ENCODE measurements at places on chromosomes 3 and 15. TPM values are rescaled to one million over a fixed set of nuclear protein-coding genes. Genes with fewer than 3 reads are reported as not detected.

Gene RTP3
- total RNA-seq = not detected

Gene CEP152
- total RNA-seq = 4.7 TPM

Gene ANKRD63
- not detected for total RNA-seq

Gene GJD2
- total RNA-seq = not detected

Gene TRAT1
- total RNA-seq = not detected

Gene PFKFB4
- 35.9 TPM for total RNA-seq

Gene KNG1
- not detected for total RNA-seq

Gene GUCA1C
- not detected for total RNA-seq

Gene SIN3A
- total RNA-seq = 19.8 TPM

Gene ADAMTSL3
- 1.9 TPM for total RNA-seq

Gene SNTN
- total RNA-seq = not detected

Gene CSPG4
- total RNA-seq = 22.7 TPM

Gene GRAMD1C
- total RNA-seq = 1.3 TPM

Gene CHMP2B
- total RNA-seq = 38.4 TPM

Gene GOLGA6L10
- total RNA-seq = 0.24 TPM

Gene UACA
- 11.3 TPM for total RNA-seq

Gene LYZL4
- total RNA-seq = not detected

Gene OXTR
- total RNA-seq = 1.7 TPM

Gene SPATA12
- not detected for total RNA-seq

Gene ZNF860
- 1.9 TPM for total RNA-seq

Gene LRRIQ4
- total RNA-seq = not detected

Gene A4GNT
- total RNA-seq = not detected

Gene ACOX2
- under 0.01 TPM for total RNA-seq

Gene ZIC1
- total RNA-seq = not detected

Gene ZNF620
- total RNA-seq = 0.64 TPM

Gene MYO5C
- 8.9 TPM for total RNA-seq

Gene SLC49A4
- total RNA-seq = 34.7 TPM

Gene ALDH1A2
- total RNA-seq = 2.7 TPM

Gene PRRT3
- 0.72 TPM for total RNA-seq

Gene ZSCAN29
- 33.3 TPM for total RNA-seq

Gene DNAJC19
- 36.6 TPM for total RNA-seq

Gene P2RY12
- not detected for total RNA-seq

Gene HOMER2
- 58.3 TPM for total RNA-seq

Gene SCN10A
- total RNA-seq = not detected

Gene PAK6
- total RNA-seq = 13.4 TPM

Measured in tracheal epithelial cell (primary cell).